Activated CD4-positive, alpha-beta T cell treated with anti-CD3 and anti-CD28 coated beads for 48 hours (primary cell): ENCODE measurements at places on chromosomes 1 and 21.
A peak's percentile ranks its signal among the peaks of the same experiment; 100 is the strongest.

DNA sequence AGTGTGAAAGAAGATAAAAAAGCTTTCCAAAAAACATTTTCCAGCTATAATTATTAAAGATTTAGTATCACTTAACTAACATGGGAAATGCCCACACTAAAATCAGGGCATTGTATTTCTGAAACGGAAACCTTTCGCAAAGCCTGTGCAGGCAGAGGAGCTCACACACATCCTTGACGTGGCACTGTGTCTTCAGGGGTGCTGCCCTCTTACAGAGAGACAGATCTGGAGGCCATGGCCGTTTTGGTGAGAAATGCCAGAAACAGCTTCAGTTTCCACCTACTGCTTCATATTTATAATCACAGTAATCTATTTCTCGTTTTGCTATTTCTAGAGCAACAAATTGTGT lies 26.7 kb downstream of the ATP1B1 start:
- no peak for DNase-seq

DNA sequence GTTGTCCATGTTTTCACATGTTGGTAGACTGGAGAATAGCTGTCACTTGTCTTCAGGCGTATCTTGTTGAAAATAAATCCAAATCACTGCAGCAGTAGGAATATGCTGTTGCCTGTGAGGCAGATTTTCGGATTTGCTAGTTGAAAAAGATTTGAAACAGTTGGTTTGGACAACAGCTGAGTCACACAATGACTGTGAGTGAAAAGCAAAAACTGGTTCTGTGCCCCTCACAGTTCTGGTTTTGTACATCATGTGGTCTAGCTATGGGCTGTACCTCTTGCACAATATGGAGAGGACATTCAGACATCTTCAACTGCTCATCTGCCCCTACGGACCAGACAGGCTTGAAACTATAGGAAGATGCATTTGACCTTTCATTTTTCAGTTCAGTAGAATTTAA lies 1.8 kb downstream of the ARF1 start:
- no peak for DNase-seq

DNA sequence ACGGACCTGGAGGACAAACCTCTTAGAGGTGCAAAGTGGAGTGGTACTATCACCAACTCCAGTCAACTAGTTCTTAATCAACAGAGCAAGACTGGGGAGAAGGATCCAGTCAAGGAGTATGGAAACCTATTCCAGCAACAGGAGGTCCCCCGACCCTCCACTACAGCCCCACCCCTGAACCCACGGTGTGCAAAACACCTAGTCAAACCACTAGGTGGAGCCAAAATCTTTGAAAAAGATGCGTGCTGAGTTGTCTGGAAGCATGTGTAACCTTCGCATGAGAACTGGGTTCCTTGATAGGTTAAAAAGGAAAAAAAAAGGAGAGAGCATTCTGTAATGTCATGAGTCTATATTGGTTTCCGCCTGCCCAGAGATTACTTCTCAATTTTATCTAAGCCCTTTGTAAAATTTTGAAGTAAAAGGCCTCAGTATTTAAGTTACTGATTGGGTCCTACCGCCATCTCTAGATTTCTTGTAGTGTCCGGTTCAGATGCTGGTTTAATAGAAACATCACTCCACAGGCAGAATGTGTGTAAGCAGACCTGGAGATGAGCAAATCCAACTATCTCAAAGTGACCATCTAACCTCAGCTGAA lies 81.9 kb upstream of the HAO2 start:
- peak; percentile 32 for DNase-seq

DNA sequence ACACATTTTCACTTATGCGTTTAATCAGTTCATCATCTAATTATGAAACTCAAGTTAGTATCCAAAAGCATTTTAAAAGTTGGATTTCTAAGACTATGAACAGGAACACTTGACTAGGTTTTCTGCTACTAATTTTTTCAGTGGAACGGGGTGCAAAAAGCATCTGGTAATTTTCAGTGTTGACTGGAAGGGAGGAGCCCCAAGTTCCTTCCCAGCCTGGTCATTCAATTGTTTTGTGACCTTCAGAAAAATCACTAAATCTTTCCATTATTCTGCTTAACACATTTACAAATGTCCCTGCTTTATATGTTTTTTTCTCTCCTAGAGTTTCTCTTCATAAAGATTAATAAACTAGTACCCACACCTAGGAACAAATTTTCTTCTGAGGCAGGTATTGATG lies 6.0 kb upstream of the ADGRL4 start:
- DNase-seq, result no peak

DNA sequence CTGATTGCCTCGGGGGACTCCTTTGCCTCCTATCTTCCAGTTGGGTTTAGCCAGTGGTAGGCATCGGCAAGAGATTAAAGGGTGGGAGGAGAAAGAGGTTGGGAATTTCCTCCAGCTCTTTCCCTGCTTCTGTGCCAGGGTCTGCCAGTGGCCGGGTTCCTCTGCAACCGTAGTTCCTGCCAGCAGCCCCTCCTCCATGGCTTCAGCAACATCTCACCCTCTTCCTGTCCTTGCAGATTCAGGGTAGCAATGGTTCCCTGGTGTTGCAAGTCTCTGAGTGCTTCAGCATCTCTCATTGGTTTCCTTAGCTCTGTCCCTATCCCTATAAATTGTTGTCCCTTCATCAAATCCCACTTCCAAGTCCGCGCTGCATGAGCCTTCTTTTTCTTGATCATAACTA lies 223.1 kb upstream of the JUN start:
- DNase-seq, result no peak

DNA sequence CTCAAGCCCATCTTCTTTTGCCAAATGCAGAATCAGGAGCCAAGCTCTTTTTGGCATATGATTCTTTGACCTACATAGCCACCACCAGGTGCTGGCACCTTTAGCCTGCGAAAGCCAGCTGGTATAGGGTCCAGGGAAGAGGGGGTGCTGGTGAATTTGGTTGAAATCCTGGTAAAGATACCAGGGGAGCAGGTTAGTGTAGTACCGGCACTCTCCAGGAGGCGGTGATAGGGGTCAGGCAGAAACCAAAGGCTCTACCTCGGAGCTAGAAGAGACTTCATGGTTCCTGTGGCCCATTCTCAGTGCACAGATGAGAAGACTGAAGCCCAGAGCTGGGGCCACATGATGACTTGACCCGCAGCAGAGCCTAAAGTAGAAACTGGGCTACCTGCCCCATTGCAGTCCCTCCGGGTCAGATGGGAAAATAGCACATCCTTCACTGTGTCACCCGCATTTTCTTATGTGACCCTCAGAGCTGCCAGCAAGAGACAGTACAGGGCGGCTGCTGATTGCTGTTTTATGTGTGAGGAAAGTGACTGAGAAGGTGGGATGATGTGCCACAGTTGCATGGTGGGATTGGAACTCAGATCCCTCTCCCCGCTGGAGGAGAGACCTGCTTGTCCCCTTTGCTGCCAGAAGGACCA lies 36.0 kb upstream of the IL19 start:
- DNase-seq, result peak; percentile 87

DNA sequence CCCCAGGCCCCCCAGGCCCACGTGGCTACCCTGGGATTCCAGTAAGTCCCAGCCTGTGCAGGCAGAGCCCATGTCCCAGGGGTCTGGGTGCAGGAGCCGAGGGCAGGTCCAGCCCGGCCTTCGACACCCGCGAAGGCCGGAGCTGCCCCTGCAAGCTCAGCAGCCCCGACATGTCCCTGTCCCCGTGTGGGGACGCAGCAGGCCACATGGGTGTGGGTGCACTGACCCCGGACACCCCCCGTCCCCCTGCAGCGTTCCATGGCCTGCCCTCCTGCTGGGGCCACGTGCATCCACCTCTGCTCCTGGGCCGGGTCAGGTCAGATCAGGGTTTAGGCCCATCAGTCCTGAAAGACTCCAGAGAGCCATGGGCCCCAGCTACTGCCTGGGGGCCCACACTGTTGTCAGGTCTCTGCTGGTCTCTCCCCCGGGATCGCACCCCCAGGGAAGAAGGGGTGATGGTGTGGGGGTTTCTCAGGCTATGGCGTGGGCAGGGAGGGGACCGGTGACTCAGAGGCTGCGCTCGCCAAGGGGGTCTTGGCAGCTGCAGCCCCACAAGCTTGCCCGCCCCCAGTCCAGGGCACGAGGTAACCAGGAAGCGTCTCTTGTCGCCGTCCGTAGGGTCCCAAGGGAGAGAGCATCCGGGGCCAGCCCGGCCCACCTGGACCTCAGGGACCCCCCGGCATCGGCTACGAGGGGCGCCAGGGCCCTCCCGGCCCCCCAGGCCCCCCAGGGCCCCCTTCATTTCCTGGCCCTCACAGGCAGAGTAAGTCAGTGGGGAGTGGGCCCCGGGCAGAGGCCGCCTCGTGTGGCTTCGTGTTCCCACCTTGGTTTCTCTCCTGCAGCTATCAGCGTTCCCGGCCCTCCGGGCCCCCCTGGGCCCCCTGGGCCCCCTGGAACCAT lies 37.5 kb downstream of the SLC19A1 start:
- DNase-seq, result no peak

- DNase-seq, result no peak
These were observed 80.8 kb upstream of the UBE2U start for GRCh38 chr1:64122588-64122987.

- no peak for DNase-seq
These were observed 58.3 kb downstream of the SLX9 start for GRCh38 chr21:44998086-44998620.

GRCh38 chr1:100188617-100189016 lies 10.6 kb upstream of the LRRC39 start:
- no peak for DNase-seq

- no peak for DNase-seq
These were observed 1.1 kb upstream of the SLC19A1 start for GRCh38 chr21:45543371-45543709.

DNA sequence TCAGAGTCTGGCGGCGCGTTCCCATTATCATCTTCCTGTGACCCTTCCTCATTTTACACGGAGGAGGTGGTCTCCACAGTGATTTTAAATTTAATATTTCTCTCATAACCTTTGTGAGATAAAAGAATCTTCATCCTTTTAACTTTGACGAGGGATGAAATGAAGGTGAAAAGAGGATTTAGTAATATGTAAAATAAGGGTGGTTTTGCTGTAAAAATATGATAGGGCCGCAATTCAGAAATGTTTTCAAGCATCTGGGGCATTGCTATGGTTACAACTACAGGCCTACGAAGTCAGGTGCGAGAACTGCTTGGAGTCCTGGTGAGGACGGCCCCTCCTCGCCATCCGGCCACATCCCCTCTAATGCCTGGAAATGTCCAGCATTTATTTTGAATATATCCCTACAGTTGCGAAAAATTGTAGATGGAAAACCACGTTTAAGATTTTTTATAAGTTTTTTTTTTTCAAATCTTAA lies 422 bp upstream of the RSBN1 start:
- DNase-seq, result peak; percentile 22

DNA sequence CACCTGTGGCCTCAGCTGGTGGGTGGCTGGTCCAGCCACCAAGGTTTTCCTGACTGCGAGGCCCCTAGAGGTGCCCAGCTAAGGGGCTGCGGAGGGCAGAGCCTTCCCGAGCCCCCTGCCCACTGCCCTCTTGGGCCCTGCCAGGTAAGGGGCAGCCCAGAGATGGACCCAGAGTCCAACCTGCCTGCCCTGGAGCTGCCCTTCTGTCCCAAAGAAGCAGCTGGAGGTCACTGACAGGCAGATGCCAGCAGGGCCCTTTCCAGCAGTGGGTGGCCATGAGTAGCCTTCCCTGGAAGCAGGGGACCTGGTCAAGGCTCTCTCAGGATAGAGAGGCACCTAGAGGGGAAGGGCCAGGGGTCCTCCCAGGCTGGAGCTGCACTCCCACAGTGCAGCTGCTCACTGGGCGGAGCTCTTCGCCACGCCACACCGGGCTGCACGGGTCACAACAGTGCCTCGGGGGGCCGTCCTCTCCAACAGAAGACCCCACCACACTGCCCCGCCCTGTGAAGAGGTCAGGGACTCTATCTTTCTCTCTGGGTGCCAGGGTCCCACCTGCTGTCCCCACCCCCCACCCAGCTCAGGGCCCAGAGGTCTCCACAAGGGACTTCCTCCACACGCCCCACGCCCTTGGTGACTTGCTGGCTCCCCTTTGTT lies 10.9 kb upstream of the GNB1 start:
- no peak for DNase-seq

- DNase-seq, result no peak
These were observed 272.2 kb downstream of the LMO4 start for GRCh38 chr1:87600854-87601253.

DNA sequence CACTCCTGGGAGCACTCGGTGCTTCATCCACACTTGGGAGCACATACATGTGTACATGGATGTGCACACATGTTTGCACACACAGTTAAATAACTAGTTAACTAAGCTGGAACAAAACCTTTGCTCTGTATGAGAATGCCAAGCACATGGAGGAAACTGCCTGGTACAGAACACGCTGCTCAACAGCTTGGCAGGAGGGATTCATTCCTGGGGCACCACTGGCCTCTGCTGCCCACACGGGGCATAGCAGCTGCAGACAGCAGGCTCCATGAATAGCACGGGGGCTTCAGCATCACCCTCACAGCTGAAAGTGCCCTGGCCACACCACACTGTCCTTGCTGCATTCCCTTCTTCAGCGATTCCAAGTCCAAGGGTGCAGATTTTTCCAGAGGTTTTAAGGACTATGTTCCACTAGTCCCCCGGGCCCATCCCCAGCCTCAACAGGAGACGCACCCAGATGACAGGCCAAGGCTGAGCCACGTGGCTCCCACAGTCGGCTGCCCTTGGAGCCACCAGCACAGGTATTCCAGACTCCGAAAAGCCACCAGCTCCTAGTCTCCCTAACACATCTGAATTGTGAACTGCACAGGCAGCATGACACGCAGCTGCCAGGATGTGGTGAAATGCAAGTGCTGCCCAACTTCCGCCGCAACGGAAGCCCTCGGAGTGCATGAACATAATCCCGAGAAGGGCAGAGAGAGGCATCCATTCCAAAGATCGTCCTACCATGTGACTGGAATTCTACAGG lies 16.9 kb downstream of the NPHP4 start:
- peak; percentile 62 for DNase-seq
